ENCODE measurements at places on chromosomes 5 and 9. TPM values are rescaled to one million over a fixed set of nuclear protein-coding genes. Genes with fewer than 3 reads are reported as not detected.

The ZNF354C gene
- 6.6 TPM for total RNA-seq

The ELOVL7 gene
- total RNA-seq = under 0.01 TPM

The ARHGEF39 gene
- total RNA-seq = 1.5 TPM

The ZNG1E gene
- total RNA-seq = 18.8 TPM

The BHMT2 gene
- 5.3 TPM for total RNA-seq

The AMBP gene
- not detected for total RNA-seq

The PCA3 gene
- under 0.01 TPM for total RNA-seq

The SLC6A7 gene
- total RNA-seq = not detected

The GPX3 gene
- total RNA-seq = 3.1 TPM

The SPATA31A3 gene
- not detected for total RNA-seq

The KCNT1 gene
- not detected for total RNA-seq

The IL7R gene
- total RNA-seq = 0.37 TPM

The FBLL1 gene
- under 0.01 TPM for total RNA-seq

The PCSK1 gene
- total RNA-seq = 0.20 TPM

The MARCHF3 gene
- 10.6 TPM for total RNA-seq
